ENCODE measurements at places on chromosomes 4 and X.

GRCh38 chrX:152915541-152916241, 17.8 kb downstream of the ZNF185 start:
- peak; percentile 15 for DNase-seq

DNA sequence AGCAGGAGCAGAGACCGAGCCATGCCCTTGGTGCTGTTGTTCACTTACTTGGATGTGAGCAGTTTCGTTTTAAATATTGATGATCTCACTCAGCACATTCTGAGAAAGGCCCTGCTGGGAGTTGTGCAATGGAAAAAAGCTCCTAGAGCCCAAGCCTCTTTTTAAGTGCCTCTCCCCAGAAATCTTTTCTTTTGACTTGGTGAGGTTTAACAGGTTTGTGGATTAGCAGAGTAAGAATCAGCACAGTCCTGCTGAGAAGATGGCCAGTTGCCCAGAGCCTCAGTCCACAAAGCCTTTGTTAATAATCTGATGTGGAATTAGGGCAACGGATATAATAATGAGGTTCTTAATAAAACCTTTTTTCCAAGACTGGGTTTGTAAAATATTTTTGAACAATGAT, 157.5 kb upstream of the ATP6AP2 start:
- DNase-seq = no peak

DNA sequence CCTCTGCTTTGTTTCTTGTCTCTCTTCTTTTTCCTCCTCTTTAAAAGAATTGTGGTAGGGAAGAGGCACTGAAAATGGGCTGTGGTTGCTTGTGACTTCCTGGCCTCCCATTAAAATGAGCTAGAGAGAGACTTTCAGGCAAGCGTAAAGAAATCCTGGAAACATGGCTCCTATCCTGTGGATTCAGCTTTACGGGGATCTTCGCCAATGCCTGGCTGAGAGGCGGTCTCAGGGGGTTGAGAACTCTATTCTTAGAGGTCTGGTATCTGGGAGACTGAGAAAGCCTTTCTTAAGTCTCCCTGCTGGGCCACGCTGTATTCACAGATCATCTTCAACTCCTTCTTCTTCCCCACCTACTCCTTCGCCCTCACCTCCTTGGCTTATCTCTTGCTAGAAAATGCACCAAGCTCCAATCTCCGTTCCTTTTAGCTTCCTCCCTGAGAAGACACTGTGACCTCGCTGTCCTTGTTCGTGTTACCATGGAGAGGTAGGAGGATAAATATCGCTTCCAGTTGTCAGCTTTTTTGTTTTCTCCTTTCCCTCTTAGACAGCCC, 542 bp upstream of the KLF8 start:
- DNase-seq = no peak

DNA sequence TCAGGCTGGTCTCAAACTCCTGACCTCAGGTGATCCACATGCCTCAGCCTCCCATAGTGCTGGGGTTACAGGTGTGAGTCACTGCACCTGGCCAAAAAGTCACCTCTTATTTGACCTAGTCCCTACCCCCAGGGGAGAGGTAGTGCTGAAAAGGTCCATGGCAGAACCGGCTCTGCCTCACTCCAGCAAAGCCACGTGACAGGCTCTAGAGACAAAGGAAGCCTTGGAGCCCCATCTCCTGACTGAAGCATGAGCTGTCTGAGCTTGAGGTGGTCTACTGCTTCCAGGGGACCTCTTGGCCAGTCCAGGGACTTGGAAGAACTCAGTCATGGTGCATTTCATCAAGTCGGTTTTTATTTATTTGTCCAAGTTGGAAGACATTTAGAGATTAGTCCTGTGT, 52.5 kb upstream of the ZNF518B start:
- DNase-seq = no peak

GRCh38 chrX:87391742-87392141, 125.9 kb upstream of the KLHL4 start:
- DNase-seq = no peak

DNA sequence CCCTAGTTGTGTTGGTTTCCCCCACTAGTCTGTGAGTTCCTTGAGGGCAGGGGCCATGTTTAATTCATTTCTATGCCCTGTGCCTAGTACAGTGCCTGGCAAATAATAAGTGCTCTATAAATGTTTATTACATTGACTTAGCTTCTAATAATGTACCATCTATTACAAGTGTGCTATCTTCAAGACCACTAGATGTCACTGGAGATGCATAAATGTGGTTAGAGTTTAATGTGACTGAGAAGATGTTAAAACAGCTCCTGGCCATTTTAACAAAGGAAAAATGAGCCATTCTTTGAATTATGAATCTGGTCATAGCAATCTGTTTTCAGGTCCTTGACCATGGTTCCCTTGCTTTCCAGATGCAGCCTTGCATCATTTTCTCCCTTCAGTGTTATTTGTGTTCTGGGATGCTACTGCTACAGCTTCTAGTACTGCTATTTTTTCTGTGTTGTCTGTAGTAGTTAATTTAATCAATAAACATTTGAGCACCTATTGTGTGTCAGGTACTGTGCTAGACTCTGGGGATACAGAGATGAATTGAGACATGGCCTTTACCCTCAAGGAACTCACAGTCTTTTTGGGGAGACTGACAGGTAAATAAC, 43.2 kb downstream of the SLC9A6 start:
- peak; percentile 44 for DNase-seq

- DNase-seq = no peak
Observed at GRCh38 chr4:145796346-145796745, 116.4 kb downstream of the C4orf51 start.

DNA sequence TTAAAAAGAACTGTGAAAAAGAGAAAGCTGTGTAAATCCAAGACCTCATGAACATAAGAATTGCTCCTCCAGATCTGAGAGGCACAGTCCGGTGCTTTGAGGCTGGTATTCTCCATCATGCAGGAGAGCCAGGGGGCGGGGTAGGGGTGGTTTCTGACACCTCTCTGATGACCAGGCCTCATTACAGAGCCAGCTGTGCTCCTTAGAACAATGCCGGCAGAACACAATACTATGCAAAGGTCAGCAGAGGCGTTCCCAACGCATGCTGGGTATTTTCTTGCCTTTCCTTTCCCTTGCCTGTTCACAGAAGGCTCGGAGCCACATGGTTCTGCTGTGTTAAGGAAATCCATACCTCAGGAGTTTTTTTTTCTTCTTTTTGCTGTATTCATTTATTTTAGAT, 91.2 kb upstream of the SOD3 start:
- DNase-seq = no peak

DNA sequence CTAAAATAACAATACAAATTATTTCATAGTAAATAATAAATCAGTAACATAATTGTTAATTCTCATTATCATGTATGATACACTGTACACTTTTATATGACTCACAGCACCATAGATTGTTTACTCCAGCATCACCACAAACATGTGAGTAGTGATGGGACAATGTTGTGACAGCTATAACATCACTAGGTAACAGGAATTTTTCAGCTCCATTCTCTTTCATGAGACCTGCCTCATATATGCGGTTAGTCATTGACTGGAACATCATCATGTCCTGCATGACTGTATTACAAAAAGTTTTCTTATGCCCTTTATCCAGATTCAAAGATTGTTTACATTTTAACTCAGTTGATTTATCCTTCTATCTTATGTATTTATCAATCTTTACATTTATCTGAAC, 1530.0 kb downstream of the PCDH18 start:
- no peak for DNase-seq

- DNase-seq = no peak
Observed at GRCh38 chrX:129006491-129006890, 516.8 kb downstream of the SMARCA1 start.

DNA sequence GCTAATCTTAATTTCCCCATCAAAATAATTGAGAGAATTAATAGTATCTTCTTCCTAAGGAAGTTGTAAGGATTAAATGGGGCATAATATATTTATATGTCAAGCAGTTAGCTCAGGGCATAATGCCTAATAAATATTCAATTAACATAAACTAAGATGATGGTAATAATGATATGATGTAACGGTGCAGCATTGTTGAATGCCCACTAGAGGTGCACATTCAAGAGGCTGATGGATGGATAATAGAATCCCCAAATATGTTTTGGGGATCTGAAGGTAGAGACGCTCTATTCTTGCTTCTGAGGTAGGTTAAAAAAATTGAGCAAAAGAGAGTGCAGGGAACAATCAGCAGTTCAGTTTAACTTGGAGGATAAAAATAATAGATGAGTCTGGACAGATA, 37.1 kb downstream of the ATOH1 start:
- DNase-seq = no peak

GRCh38 chrX:19698122-19698521, 182.8 kb upstream of the MAP3K15 start:
- no peak for DNase-seq

GRCh38 chrX:149476513-149476912, 28.6 kb downstream of the IDS start:
- DNase-seq = no peak

- peak; percentile 33 for DNase-seq
Observed at GRCh38 chr4:44425614-44426208, 22.9 kb downstream of the KCTD8 start.

DNA sequence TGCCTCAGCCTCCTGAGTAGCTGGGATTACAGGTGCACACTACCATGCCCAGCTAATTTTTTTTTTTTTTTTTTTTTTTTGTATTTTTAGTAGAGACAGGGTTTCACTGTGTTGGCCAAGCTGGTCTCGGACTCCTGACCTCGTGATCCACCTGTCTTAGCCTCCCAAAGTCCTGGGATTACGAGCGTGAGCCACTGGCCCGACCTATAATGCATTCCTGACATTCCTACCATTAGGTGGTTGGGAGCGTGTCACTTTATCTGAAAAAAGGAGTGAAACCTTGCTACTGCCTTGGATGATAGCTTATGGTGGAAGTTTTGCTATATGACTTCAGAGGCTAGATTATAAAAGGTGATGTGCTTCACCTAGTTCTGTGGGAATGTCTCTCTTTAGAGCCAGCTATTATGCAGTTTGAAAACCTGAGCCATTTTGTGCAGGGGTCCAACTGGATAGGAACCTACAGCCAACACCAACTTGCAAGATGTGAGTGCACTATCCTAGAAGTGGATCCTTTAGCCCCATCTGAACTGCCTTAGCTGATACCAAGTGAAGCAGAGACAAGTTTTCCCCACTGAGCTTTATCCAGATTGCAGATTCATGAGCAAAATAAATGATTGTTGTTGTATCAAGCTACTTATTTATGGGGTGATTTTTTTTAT, 29.8 kb upstream of the EMCN start:
- no peak for DNase-seq

GRCh38 chrX:153667956-153668396, 5.6 kb downstream of the PNCK start:
- peak; percentile 54 for DNase-seq

GRCh38 chr4:71857713-71858451, 74.0 kb upstream of the GC start:
- DNase-seq = no peak

GRCh38 chr4:121049072-121049599, 23.2 kb downstream of the NDNF start:
- DNase-seq = no peak

GRCh38 chr4:153372967-153373562, 28.6 kb downstream of the MND1 start:
- DNase-seq = no peak

- no peak for DNase-seq
Observed at GRCh38 chr4:189293459-189293858, 647.2 kb upstream of the FRG1 start.

DNA sequence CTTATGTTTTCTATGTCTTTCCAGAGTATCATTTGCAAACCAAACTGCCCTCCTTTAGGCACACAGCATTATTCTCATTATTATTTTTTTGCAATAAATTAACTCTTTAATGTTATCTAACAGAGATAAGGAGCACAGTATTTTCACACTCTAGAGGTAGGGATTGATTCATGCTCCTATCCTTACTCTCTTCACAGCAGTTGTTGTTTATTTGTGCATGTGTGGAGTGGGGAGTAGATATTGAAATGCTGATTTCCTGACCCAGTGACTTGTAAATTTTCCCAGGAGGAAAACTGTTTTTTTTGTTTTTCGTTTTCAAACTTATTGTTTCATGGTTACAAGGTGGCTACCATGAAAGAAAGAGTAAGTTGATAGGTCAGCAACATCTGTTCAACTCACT, 140.0 kb downstream of the NPFFR2 start:
- DNase-seq = no peak

GRCh38 chrX:68556036-68556435, 57.2 kb downstream of the YIPF6 start:
- no peak for DNase-seq

- no peak for DNase-seq
Observed at GRCh38 chrX:105468741-105469140, 248.2 kb upstream of the TEX13A start.

DNA sequence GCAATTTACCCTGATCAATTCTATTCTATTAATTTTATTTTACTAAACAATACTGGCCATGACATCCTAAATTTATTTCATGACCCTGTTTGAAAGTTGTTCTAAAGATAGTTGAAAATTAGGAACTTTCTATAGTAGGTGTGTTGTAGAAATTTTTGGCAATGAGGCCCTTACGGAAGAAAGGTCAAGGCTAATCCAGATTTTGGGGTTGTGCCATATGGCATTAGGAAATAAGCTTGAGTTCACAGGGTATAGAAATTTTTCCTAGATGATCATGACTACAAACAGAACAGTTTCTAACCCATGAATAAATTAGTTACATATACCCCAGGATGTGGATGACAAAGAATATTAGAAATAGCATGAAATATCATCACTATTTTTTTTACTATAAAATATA, 7.8 kb upstream of the ALB start:
- DNase-seq = no peak

DNA sequence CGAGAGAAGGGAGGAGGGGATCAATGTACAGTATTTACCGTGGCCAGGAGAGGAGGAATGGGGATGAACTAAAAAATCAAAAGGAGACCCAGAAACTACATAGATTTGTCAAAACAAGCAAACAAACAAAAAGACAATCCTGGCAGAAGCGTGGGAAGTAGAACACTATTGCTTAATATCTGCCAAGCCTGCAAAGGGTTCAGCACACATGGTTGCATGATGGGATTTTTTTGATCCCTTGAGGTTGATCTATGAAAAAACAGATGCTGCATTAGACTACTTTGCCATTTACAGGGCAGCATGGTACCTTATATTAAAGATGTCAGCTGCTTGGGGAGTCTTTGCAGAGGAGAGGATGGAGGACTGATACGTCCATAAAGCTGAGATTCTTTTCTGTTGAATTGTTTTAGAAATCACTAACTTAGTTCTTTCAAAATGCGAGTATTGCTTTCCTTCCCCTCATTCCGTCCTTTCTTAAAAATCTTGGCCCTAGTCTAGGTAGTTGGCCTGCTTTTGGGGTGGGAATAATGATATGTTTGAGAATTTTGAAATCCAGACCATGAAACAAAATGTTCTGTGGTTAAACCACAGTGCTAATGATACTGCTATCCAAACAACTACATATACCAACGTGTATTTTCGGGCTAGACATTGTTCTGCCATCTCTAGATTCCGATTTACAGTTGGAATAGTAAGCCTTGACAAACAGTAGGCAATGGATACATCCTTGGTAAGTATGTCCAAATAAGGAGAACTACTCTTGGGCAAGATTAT, 39.6 kb upstream of the TMEM150C start:
- DNase-seq = no peak

DNA sequence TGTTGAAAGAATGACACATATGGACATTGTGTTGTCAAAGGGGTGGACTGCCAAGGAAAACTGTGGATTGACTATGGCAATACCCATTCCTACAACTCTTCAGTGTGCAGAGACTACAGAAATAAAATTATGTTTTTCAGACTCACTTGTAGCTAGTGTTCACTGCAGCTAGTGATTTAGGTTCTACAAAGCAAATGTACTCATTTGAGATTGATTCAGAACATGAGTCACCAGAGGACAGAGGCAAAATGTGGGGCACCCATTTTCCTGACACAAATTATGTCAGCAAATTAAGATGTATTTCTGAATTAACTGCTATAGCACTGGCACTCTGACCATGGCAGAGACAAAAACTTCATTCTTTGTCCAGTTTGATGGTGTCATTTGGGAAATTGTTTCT, 40.7 kb downstream of the SPCS3 start:
- DNase-seq = no peak
